ENCODE measurements at places on chromosomes 7 and 10.
A peak's percentile ranks its signal among the peaks of the same experiment; 100 is the strongest.

DNA sequence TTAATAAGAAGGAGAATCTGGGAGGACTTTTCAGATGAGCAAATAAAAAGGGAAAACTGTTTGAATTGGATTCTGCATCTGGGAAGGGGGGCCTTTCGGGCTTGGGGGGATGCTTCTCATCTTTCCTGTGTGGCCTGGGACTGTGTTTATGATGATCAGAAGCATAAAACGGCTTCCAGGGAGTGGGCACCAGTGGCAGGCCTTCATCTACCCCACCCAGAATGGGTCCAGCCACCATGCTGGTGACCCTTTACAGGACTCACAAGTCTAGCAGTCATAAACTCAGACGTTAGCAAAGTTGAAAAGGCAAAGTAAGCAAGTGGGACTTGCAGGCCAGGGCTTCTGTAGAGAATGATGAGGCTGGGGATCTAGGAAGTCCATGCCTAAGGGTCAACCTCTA, 198.3 kb upstream of the ZMIZ1 start:
- H3K36me3 ChIP-seq: no peaks in the 10 kb centered on the region
- DNase-seq: no peak
- no peaks in the 10 kb centered on the region for H3K4me1 ChIP-seq
- no peak overlapping the region for H3K27ac ChIP-seq
- H3K4me3 ChIP-seq: no peak overlapping the region

- no peak overlapping the region for H3K4me3 ChIP-seq
- H3K27me3 ChIP-seq: no peaks in the 10 kb centered on the region
- H3K4me1 ChIP-seq: no peaks in the 10 kb centered on the region
Measured at GRCh38 chr10:48604039-48604990, 558 bp downstream of the ARHGAP22 start.

- H3K4me3 ChIP-seq: no peak overlapping the region
- DNase-seq: no peak
- H3K36me3 ChIP-seq: no peaks in the 10 kb centered on the region
- no peaks in the 10 kb centered on the region for H3K4me1 ChIP-seq
- H3K27ac ChIP-seq: no peak overlapping the region
Measured at GRCh38 chr7:3159445-3159844, 115.8 kb upstream of the CARD11 start.

DNA sequence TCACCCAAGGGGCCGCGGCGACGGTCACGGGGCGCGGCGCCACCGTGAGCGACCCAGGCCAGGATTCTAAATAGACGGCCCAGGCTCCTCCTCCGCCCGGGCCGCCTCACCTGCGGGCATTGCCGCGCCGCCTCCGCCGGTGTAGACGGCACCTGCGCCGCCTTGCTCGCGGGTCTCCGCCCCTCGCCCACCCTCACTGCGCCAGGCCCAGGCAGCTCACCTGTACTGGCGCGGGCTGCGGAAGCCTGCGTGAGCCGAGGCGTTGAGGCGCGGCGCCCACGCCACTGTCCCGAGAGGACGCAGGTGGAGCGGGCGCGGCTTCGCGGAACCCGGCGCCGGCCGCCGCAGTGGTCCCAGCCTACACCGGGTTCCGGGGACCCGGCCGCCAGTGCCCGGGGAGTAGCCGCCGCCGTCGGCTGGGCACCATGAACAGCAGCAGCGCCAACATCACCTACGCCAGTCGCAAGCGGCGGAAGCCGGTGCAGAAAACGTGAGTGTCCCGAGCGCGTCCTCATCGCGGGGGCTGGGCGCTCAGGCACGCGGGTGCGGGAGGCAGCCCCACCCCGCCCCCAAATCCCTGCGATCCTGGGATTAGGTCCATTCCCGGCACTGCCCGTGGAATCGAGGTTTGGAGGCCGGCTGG, 509 bp downstream of the AHR start:
- peaks cover 50% of the 10 kb centered on the region for H3K4me1 ChIP-seq
- H3K27ac ChIP-seq: peak overlapping the region; percentile 90
- peak; percentile 74 for DNase-seq
- H3K4me3 ChIP-seq: peak overlapping the region; percentile 93
- no peaks in the 10 kb centered on the region for H3K36me3 ChIP-seq
- no peaks in the 10 kb centered on the region for H3K27me3 ChIP-seq

DNA sequence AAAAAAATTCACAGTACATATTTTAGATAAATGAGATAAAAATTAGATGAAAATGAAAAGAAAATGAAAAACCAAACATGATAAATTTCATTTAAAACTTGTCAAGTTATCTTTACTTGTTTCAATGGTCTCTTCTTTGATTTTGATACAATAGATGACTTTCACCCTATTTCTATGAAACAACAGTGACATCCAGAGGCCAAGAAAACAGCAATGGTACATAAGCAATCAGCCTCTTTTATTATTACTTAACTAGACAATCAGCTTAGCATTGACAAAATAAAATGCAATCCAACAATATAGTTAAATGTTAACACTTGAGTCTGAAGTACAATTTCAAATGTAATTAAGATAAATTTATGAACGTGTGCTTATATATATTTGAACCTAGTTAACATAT, 74.8 kb upstream of the GPR37 start:
- no peak for DNase-seq
- H3K4me3 ChIP-seq: no peak overlapping the region
- H3K4me1 ChIP-seq: no peaks in the 10 kb centered on the region
- H3K36me3 ChIP-seq: no peaks in the 10 kb centered on the region
- no peak overlapping the region for H3K27ac ChIP-seq
- H3K27me3 ChIP-seq: no peaks in the 10 kb centered on the region

- H3K27me3 ChIP-seq: no peaks in the 10 kb centered on the region
- no peak for DNase-seq
- peaks cover 15% of the 10 kb centered on the region for H3K36me3 ChIP-seq
- H3K4me1 ChIP-seq: no peaks in the 10 kb centered on the region
- H3K4me3 ChIP-seq: no peak overlapping the region
Measured at GRCh38 chr10:48414778-48415177, 108.3 kb downstream of the MAPK8 start.

DNA sequence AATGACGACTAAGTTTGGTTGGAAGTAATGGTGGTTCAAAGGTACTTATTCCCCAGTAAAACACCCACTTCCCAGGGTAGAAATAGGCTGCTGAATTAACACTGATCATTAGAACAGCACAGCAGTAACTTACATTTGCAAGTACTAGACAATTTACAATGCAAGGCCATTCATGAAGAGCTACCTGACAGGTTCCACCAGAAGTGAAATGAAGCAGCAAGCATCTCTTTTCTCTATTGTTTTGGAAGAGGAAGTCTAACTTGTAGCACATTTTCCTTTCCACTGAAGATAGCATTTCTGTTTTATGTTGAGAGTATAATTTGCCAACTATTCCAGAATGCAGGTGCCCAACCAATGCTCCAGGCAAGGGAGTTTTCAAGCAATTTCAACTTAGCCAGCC, 145.9 kb downstream of the CREB5 start:
- H3K27ac ChIP-seq: no peak overlapping the region
- no peak overlapping the region for H3K4me3 ChIP-seq
- no peak for DNase-seq
- no peaks in the 10 kb centered on the region for H3K27me3 ChIP-seq

Data from CD4-positive, alpha-beta memory T cell (primary cell).